NCI-H146 (cell line): ENCODE measurements at places on chromosomes 11 and 22.
A peak's percentile ranks its signal among the peaks of the same experiment; 100 is the strongest.

GRCh38 chr22:30872285-30873041, 96.1 kb downstream of the MORC2 start:
- peak; percentile 15 for DNase-seq

GRCh38 chr22:17336061-17336460, 33.2 kb upstream of the CECR2 start:
- DNase-seq = no peak

GRCh38 chr11:71482746-71483364, 29.9 kb downstream of the NADSYN1 start:
- no peak for DNase-seq

DNA sequence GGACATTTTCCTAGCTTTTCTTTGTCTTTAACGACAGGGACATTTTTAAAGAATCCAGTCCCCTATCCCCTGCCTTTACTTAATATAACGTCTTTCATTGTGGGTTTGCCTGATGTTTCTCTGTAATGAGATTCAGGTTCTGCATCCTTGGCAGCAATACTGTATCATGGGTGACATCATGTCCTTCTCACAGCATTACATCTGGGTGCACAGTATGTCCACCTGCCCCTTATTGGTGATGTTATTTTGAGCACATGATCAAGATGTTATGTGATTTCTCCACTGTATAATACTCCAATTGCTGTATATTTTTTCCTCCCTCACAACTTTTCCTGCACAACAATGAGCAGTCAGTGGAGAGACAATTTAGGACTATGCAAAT, 9.7 kb upstream of the STK33 start:
- no peak for DNase-seq

DNA sequence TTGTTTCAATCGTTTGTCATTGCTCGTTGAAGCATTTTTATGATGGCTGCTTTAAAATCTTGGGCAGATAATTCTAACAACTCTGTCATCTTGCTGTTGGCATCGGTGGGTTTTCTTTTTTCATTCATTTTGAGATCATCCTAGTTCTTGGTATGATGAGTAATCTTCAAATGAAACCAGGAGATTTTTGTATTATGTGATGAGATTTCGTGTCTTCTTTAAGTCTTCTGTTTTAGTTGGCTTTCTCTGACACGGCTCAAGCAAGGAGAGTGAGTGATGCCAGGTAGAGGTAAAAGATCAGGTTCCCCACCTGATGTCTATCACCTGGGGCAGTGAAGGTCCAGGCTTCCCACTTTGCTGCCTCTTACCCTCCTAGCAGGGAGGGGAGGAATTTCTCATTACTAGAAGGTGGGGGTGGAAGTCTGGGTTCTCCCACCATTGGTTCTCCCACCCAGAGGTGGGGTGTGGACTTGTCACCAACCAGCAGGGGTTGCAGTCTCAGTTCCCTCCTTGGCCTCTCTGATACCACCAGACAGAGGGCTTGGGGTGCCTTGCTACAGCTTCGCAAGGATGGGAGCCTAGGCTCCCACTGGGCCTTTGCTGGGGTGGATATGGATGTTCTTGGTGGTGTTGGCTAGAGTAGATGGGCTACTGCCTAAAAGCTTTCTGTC, 12.9 kb downstream of the CDC45 start:
- no peak for DNase-seq

DNA sequence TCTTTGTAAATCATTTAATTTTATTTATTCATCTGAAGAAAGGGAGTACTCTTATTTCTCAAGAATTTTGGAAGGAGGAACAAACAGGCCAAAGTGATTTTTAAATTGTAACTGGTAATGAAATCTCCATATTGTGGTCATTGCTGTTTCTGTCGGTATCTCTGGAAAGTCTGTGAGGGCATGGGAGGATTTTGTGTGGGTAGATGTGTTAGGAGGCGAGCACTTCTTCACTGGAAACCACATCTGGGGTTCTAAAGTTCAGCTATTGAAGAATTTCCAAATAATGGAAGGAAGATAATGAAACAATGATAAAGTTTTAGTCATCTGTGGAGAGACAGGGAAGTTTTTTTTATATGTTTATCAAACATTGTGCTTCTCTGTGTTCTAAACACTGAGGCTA, 6.6 kb downstream of the TRIM34 start:
- DNase-seq = no peak

DNA sequence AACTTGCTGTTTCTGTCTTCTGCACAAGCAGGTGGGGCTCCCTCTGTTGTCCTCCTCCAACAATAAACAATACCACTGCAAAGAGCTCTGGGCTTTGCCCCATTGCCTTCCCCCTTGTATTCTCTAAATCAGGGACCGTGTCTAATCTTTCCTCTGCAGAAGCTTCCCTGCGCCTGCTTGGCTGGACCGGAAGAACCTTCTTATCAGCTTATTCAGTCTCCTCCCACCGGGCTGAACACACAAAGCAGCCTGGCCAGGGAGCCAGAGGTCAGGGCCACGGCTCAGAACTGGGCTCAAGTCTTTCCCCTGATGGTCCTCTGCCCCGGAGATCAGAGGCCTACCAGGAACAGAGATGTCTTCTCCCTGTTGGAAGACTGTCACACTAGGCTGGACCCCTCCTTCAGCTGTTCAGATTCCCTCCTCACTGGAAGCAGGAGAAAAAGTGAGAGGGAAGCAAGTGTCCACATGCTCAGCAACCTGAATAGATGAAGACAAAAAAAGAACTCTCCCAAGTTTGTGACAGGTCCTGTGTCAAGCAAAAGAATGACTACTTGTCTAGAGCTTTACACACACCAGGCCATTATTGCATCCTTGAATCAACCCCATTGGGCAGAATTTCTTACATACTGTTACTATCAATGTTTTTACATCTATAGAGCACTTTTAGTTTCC, 63.7 kb downstream of the RAB30 start:
- DNase-seq = peak; percentile 89

DNA sequence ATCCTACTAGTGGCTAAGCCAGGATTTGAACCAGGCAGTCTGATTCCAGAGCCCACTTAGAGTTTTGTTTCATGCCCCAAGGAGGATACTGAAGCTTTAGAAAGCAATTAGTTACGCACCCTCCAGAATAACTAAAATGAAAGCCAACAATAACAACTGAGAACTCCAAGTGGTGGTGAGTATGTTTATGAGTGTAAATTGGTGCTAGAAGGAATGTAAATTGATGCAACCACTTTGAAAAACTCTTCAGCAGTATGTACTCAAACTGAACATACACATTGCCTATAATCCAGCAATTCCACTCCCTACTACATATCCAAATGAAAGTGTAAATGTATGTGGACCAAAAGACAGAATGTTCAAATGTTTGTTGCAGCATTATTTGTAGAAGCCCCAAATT, 6.7 kb upstream of the ARL14EP start:
- no peak for DNase-seq

DNA sequence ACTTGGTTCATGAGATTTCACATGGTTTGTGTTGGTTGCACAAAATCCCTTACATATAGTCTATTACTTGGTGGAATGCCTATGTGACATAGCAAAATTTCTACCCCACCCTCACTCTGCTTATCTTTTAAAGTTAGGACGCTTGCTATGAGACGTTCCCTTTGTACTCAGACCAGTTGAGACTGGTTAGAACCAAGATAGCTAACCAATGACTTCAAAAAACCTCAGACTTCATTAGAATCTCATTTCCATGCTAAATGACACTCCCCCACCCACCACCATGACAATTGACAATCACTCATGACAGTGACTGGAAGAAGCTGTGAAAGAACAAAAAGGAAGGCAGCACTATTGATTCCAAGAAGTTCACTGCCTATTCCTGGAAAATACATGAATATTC, 313.6 kb downstream of the ETS1 start:
- DNase-seq = no peak

DNA sequence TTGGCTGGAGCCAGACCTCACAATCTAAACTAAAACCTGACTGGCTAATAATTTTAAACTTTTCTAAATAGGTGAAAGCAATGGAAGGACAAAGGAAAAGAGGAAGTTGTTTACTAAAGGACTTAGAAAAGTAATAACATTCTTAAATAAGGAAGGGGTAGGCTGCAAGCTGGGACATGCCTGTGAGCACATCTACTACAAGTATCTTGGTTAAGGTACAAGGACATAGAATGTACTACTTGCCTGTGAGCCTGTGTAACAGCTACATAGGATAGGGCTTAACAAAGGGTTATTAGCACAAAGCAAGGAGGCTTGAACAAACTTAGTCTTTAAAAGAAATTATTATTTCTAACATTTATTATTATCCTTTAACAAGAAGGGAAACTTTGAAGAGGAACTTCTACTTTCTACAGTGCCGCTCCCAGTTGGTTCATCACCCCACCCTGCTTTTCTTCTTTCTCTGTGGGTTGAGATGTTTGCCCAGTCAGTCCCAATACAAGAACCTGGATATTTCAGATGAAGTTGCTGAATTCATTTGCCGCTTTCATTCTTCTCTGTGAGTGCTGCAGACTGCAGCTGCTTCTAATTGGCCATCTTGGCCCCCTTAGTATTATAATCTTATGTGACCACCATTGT, 87.5 kb downstream of the PRMT3 start:
- no peak for DNase-seq

DNA sequence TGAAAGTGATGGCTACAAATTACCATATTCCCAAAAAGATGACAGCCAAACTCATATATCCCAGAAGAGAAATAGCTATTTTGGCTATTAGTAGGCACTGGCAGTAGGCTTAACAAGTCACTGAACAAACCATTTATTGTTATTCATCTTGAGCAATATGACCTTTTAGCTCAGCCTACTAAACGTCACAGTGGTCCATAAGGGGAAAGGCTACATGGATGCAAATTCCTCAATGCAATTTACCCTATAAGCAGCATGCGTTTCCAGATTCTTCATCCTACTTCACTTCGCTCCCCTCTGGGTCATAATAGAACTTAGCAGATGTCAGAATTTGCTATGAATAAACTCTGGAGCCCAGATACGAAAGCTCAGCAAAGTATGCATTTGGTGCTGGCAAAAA, 114.0 kb downstream of the SIK3 start:
- no peak for DNase-seq
